ENCODE measurements at places on chromosomes 11 and 22. TPM values are rescaled to one million over a fixed set of nuclear protein-coding genes. Genes with fewer than 3 reads are reported as not detected.

DNA sequence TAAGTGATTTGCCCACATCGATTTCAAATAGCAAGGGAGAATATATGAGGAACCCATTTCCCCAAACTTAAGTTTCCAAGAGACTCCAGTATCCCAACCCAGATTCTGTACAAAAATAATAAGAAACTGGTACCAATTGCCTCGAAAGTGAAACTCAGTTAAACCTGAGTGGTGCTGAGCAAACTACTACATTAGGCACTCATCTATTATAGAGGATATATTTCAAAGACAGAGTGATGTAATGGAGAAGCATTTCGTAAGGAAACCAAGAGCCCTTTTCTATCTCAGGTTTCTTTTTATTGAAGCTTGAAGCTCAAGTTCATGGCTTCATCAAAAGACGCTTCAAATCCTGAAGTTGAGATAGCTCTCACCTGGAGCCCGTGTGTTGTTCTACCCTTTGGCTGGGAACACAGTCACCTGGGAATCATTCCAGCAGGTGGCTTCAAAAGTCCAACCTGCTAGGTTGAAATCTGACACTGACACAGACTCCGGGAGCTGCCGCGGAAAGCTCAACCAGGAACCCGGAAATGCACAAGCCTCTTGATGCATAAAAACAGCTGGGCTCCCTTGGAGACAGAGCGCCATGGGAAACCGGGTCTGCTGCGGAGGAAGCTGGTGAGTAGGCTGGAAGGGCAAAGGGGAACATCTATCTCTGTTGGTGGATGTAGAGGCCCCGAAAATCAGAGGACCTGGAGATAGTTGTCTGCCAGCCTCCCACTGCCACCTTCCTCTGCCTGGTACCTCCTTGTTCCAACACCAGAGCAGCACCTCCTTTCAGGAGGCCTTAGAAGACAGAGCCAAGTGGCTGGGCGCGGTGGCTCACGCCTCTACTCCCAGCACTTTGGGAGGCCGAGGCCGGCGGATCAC is at the start of gene C11orf52:
Gene C11orf52, plus strand, starts transcription at position 524 of the 867 bp plus-strand sequence. Its CDS starts 60 bp downstream, at position 584.
- H3K36me3 ChIP-seq: no peaks in the 10 kb centered on the region
- no peak within 1 kb of the TSS for H3K4me3 ChIP-seq
- peaks cover 26% of the 10 kb centered on the region for H3K27me3 ChIP-seq
- no peak within 1 kb of the TSS for H3K27ac ChIP-seq

DNA sequence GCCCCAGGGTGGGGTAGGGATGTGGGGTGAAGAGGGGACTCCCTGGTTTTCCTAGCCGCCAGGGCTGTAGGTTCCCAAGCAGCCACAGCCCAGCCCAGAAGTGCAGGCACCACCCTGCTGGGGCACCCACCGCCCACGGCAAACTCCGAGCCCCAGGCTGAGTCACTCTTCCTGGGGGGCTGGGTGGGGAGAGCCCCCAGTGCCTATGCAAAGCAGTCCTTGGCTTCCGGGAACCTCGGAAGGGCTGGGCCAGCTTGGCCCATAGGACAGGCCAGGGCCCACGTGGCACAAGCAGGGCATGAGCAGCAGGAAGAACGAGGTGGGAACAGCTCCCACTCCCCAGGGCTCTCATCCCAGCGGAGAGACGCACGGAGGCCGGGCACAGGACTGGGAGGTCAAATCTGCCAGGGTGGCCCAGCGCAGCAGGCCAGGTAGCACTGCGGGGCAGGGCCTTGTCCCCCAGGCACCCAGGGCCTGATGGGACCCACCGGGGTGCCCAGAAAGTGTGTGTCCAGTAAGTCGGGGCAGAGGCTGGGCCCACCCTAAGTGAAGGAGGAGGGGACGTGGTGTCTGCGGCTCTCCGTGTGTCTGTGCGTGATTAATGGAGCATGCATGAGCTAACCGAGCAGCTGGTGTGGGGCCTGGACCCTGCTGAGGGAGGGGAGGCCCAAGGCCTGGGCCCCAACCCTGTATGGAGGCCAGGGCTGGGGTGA is 4.6 kb upstream of the IL17REL start:
- H3K4me3 ChIP-seq: no peak overlapping the region
- H3K27ac ChIP-seq: no peak overlapping the region
- DNase-seq: peak; percentile 43
- peaks cover 13% of the 10 kb centered on the region for H3K4me1 ChIP-seq
- peaks cover 1% of the 10 kb centered on the region for H3K36me3 ChIP-seq
- no peaks in the 10 kb centered on the region for H3K27me3 ChIP-seq

DNA sequence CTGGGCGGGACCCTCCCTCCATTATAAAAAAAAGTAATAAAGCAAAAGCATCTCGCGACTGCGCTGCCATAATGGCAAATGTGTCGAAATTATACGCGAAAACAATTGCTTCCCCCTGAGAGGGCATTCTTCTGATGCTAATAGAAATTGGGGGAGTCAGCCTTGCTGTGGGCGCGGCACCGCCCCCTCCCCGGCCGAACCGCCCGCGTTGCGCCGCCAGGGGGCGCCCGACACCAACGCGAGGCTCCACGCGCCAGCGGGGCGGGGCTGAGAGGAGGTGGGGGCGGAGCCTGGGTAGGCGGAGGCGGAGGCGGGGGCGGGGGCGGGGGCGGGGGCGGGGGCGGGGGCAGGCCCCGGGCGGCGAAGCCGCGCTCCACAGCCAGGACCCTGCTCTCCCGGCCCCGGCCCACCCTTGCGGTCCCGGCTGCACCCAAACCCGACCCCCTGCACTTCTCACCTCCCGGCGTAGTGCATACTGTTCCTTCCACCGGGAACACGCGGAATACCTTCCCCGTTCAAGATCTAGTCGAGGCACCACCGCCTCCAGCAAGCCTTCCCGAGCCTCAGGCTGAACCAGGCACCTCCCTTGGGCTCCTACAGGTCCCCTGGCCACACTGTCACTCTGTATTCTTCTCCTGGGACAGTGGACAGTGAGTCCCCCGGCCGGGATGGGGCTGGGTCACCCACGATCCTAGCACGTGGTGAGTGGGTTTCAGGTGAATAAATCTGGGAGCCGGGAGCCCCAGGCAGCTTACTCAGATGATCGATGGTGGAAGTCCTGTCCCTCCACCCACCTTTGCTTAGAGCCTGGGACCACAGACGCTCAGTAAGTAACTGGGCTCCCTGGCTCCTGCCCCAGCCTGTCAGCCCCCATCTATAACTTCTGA is 15.5 kb upstream of the UPK3A start:
- peaks cover 8% of the 10 kb centered on the region for H3K4me1 ChIP-seq
- DNase-seq: peak; percentile 98
- peak overlapping the region; percentile 24 for H3K27ac ChIP-seq
- H3K36me3 ChIP-seq: no peaks in the 10 kb centered on the region
- peak overlapping the region; percentile 77 for H3K4me3 ChIP-seq

The ART1 gene
- total RNA-seq: not detected

GRCh38 chr11:62399878-62400266 is 19.0 kb upstream of the SCGB1A1 start:
- H3K27me3 ChIP-seq: no peaks in the 10 kb centered on the region
- H3K4me1 ChIP-seq: peaks cover 28% of the 10 kb centered on the region
- no peaks in the 10 kb centered on the region for H3K36me3 ChIP-seq

DNA sequence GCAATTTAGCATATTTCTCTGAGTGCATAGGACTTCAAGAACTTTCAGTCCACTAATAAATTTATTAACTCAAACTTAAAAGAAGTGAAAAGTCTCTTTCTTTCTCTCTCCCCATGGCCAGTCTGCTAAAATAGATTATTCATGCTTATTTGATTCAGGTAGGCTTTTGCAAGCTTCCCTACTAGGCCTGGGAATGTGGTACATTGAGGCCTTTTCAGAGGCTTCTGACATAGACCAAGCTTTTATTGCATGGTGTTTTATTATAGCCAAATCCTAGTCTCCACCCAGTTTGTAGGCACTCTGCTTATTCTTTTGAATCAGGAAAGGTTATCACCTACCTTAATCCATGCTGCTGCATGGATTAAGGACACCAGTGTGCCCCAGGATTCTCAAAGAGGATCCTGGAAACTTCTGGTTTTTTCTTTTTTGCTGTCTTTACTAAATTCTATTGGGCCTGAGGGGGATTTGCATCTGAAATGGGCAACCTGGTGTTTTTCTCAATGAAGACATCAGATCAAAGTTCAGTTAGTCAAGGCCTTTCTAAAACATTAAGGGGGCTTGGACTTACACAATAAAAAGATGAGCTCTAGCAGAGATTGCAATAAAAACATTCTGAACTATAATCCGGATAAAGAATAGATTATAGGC is 92.2 kb downstream of the ELP4 start:
- no peak overlapping the region for H3K4me3 ChIP-seq
- no peak overlapping the region for H3K27ac ChIP-seq
- peaks cover 6% of the 10 kb centered on the region for H3K36me3 ChIP-seq
- DNase-seq: no peak
- H3K4me1 ChIP-seq: no peaks in the 10 kb centered on the region

The ASCL2 gene
- total RNA-seq: 0.80 TPM

DNA sequence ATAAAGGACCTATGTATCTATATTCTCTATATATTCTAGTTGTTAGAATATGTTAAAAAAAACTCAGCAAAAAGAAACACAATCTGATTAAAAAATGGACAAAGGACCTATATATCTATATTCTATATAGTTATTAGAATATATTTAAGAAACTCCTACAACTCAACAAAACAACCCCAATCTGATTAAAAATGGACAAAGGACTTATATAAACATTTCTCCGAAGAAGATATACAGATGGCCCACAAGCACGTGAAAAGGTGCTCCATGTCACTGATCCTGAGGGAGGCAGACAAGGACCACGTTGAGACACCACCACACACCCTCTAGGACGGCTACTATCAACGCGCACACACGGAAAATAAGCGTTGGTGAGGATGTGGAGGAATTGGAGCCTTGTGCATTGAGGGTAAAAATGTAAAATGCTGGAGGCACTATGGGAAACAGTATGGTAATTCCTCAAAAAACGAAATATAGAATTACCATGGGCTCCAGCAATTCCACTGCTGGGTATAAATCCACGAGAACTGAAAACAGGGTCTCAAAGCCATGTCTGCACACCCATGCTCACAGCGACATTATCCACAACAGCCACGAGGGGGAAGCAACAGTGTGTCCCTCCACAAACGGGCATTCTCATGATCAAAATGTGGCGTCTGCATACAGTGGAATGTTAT is 22.7 kb downstream of the YPEL1 start:
- DNase-seq: no peak
- H3K27me3 ChIP-seq: no peaks in the 10 kb centered on the region
- no peak overlapping the region for H3K4me3 ChIP-seq
- no peaks in the 10 kb centered on the region for H3K36me3 ChIP-seq
- H3K27ac ChIP-seq: no peak overlapping the region

GRCh38 chr11:86476109-86476861 is 101.6 kb downstream of the CCDC81 start:
- H3K36me3 ChIP-seq: no peaks in the 10 kb centered on the region
- no peaks in the 10 kb centered on the region for H3K27me3 ChIP-seq
- H3K4me3 ChIP-seq: no peak overlapping the region
- no peaks in the 10 kb centered on the region for H3K4me1 ChIP-seq

- no peak overlapping the region for H3K27ac ChIP-seq
- no peak overlapping the region for H3K4me3 ChIP-seq
- no peaks in the 10 kb centered on the region for H3K36me3 ChIP-seq
- H3K27me3 ChIP-seq: peaks cover 16% of the 10 kb centered on the region
Observed at GRCh38 chr11:69680688-69681087, 5.5 kb upstream of the LTO1 start.

DNA sequence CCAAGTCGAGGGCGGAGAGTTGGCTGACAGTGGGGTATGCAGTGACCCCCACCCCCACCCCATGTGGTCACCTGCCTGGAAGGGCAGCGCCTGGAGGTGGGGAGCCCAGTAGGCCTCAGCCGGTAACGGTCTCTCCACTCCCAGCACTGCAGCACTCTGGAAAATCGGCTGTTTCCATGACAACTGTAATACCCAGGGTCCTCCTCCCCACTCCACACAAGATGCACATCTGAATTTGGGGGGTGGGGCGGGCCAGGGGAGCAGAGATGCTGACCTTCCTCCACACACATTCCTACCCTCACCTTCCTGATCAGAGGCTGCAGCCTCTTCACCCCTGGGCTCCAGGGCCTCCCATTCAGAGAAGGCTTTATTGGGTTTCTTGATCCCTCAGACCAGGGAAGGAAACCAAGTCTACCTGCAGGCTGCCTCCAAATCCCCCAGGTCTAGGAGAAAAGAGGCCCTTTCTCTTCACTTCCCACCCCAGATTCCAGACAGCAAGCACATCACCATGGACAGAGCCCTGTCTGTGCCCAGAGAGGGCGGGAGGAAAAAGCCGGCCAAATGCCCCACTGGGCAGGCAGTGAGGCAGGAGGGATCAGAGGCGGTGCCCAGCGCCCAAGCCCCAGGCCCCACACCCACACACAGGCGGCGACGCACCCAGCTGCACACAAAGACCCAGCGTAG is 46.5 kb downstream of the SLC22A12 start:
- H3K27ac ChIP-seq: no peak overlapping the region
- H3K36me3 ChIP-seq: no peaks in the 10 kb centered on the region
- DNase-seq: no peak
- H3K27me3 ChIP-seq: peaks cover 5% of the 10 kb centered on the region
- no peak overlapping the region for H3K4me3 ChIP-seq

GRCh38 chr11:35035894-35036408 is 103.0 kb upstream of the CD44 start:
- no peak overlapping the region for H3K4me3 ChIP-seq
- H3K27ac ChIP-seq: no peak overlapping the region
- peaks cover 5% of the 10 kb centered on the region for H3K27me3 ChIP-seq
- peaks cover 15% of the 10 kb centered on the region for H3K36me3 ChIP-seq

DNA sequence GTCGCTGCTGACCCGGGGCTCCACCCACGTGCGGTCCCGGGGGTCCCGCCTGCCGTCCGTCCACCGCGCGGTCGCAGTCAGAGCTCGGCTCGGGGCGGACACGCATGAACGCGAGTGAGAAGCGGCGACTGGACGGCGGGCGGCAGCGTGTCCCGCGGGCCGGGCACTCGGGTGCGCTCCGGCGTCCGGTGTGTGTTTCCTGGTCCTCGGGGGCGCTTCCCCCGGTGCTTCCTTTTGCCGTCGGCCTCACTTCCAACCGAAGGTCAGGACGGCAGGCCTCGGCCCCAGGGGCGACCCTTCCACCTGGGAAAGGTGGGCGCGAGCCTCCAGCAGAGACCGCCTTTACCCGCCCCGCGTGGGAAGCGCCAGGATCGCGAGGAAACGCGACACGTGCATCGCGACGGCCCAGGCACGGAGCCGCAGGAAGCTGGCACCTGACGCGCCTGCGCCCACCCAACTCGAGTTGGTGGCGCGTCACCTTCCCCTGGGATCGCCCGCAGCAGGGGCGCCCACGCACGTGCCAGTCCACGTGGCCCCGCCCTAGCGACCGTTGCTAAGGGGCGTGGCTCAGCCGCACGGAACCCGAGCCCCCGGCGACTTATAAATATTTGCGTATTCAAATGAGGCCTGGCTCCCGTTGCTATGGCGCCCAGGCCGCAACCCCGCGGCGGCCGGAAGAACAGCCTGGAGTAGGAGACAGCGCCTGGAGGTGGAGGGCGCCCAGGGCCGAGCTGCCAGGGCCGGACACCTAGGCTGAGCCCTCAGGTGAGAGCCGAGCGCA is at the start of gene LRRC56:
Gene LRRC56, plus strand, starts transcription at position 687 of the 781 bp plus-strand sequence. CDS start 3,158 bp downstream, outside the sequence.
- peak within 1 kb of the TSS; percentile 89 for H3K4me3 ChIP-seq
- peaks cover 2% of the 10 kb centered on the region for H3K36me3 ChIP-seq
- DNase-seq: peak; percentile 90
- no peaks in the 10 kb centered on the region for H3K27me3 ChIP-seq
- peaks cover 7% of the 10 kb centered on the region for H3K4me1 ChIP-seq

DNA sequence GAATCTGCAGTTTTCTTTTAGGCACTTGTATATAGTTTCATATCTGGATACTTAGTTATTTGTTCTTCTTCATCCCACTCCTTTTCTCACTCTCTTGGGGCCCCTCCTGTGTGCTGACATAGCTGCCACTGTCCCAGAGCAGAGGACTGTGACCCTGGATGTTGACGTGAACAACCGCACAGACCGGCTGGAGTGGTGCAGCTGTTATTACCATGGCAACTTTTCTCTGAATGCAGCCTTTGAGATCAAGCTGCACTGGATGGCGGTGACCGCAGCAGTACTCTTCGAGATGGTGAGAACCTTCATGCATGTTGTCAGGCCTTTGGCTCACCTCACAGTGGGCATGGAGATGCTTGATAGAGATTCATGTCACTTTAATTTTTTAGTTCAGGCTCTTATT is 50.9 kb upstream of the YWHAH start:
- H3K27me3 ChIP-seq: no peaks in the 10 kb centered on the region
